Right renal pelvis (tissue), 4 donors: ENCODE measurements at places on chromosomes 4 and X. TPM values are rescaled to one million over a fixed set of nuclear protein-coding genes. Genes with fewer than 3 reads are reported as not detected.

DNA sequence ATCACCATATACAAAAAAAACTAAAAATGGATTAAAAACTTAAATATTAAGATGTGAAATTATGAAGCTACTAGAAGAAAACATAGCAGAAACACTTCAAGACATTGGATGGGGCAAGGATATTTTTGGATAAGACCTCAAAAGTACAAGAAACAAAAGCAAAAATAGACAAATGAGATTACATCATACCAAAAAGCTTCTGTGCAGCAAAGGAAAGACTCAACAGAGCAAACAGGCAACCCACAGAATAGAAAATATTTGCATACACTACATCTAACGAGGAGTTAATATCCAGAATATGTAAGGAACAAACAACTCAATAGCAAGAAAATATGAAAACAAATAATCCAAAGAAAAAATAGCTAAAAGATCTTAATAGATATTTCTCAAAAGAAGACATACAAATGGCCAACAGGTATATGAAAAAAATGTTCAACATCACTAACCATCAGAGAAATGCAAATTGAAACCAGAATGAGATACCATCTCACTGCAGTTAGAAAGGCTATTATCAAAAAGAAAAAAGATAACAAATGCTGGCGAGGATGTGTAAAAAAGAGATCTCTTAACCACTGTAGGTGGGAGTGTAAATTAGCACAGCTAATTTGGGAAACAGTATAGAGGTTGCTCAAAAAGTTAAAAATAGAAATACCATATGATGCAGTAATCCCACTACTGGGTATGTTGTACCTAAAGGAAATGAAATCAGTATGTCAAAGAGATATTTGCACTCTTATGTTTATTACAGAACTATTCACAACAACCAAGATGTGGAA is 17.8 kb upstream of the LRCH2 start:
- DNase-seq = no peak

DNA sequence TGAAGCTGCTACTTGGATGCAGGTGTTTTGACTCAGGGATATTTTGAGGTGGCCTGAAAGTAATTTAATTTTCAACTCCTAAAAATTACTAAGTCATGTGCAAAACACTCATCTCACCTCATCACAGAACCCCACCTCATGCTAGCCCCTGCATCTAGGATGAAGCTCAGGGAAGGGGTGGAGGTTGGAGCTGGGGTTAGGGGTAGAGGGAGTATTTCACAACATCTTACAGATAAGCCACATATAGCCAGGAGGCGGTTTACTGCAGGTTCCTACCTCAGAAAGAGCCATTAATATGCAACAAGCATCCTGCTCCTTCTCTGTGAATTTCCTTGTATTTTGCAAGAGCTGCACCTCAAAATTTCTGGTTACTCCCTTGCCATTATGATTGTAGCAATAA is 70.5 kb upstream of the TSPAN5 start:
- no peak for DNase-seq

DNA sequence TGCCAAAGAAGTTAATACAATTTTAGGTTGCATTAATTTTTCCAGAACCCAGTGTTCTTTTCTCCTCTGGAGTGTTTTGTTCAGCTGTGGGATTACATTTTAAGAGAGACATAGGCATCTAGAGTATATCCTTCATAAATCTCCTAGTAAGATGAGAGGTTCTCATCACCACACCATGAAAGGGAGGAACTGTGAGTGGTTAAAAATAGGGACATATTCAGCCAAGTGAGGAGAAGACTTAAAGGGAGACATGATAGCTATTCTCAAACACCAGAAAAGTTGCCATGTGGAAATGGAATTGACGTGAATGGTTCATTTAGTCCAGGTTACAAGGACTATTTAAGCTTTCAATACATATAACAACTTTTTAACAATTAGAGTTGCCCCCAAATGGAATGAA is 6.5 kb upstream of the MRPL1 start:
- DNase-seq = no peak

GRCh38 chr4:107212565-107212964 is 176.5 kb upstream of the DKK2 start:
- DNase-seq = no peak

DNA sequence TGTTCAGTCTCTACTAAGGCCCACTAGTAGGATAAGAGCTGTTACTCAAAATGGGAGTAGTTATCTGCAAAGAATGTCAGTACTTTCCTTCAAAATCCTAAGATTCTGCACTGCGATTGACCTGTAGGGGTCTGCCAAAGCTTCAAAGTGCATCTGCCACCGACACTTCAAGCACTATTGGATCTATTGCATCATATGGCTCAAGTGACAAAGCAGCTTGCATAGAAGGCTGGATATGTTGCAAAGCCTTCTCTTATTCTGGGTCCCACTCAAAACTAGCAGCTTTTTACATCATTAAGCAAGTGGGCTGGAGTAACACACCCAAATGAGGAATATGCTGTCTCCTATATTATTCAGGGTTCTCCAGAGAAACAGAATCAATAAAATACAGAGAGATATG is 115.4 kb upstream of the EMCN start:
- no peak for DNase-seq

- DNase-seq = no peak
Observed at GRCh38 chr4:89158884-89159503, 47.7 kb downstream of the TIGD2 start.

GRCh38 chr4:142435599-142436235 is 410.4 kb downstream of the INPP4B start:
- DNase-seq = no peak

NEUROG2 gene
- not detected for polyA plus RNA-seq
